ENCODE measurements at places on chromosomes 5 and 9. TPM values are rescaled to one million over a fixed set of nuclear protein-coding genes. Genes with fewer than 3 reads are reported as not detected.

CCDC183 gene
- total RNA-seq, result 0.14 TPM

NUTM2G gene
- not detected for total RNA-seq

PCDHB6 gene
- total RNA-seq, result not detected

LCN1 gene
- total RNA-seq, result not detected

SPATA6L gene
- total RNA-seq, result not detected

LHX2 gene
- not detected for total RNA-seq

CCL27 gene
- 0.52 TPM for total RNA-seq

EGFLAM gene
- not detected for total RNA-seq

GBGT1 gene
- 8.2 TPM for total RNA-seq

MRPL41 gene
- 53.9 TPM for total RNA-seq

ZNF346 gene
- 32.1 TPM for total RNA-seq

IFNA21 gene
- total RNA-seq, result not detected

SPATA31E1 gene
- total RNA-seq, result not detected

LAMC3 gene
- total RNA-seq, result 0.07 TPM

OR4F3 gene
- not detected for total RNA-seq

HAVCR2 gene
- total RNA-seq, result 70.0 TPM

PIP5KL1 gene
- total RNA-seq, result 0.90 TPM

PCDHA9 gene
- not detected for total RNA-seq
